Bronchial epithelial cell (primary cell): ENCODE measurements at places on chromosomes 5 and 9. TPM values are rescaled to one million over a fixed set of nuclear protein-coding genes. Genes with fewer than 3 reads are reported as not detected.

TTC16 gene
- total RNA-seq = not detected in 2 replicates

GRCh38 chr9:75500479-75500878 lies 390.0 kb upstream of the PCSK5 start:
- no peak for DNase-seq

GRCh38 chr5:113068559-113068958 lies 92.0 kb downstream of the DCP2 start:
- no peak for DNase-seq

DNA sequence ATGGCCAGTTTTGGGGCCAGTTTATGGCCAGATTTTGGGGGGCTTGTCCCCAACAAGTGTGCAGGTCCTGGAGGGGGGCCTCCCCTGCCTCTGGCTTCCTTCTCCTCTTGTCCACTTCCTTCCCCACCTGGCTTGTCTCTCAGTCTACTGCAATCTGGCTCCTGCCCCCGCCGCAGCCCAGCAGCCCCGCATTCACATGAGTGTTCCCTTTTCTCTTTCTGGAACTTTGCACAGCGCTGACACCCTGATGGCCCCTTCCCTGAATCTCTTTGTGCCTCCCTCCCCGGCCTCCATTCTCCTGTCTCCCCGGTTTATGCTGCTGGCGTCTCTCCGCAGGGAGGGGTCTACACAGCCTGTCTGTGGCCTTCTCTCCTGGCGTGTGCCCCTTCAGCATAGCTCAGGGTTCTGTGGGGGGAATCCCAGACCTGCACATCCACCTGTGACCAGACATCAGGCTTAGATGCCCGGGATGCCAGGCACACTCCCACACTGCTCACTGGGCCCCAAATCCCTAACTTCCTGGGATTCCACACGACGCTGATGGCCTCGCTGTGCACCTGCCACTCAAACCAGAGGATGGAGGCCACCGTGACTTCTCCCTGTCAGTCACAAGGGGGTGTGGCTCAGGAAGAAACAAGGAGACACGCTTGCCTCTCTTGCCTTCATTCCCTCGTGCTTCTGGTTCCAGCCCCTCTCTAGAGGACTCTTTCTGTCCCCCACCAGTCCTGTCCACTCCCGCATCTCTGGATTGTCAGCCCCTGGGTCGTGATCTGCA lies 17.5 kb downstream of the TRIP13 start:
- no peak for DNase-seq
